Activated CD4-positive, CD25-positive, alpha-beta regulatory T cell treated with anti-CD3 and anti-CD28 coated beads, Interleukin-2, amount 50 U/mL, for 72 hours (primary cell): ENCODE measurements at places on chromosomes 5 and 9.

DNA sequence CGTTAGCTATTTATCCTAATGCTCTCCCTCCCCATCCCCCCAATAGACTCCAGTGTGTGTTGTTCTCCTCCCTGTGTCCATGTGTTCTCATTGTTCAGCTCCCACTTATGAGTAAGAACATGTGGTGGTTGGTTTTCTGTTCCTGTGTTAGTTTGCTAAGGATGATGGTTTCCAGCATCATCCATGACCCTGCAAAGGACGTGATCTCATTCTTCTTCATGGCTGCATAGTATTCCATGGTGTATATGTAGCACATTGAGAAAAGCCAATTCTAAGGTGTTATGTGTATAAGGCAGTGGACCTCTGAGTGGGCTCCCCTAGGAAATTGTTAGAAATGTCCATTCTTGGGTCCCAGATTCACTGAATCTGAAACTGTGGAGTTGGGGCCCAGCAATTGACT is 103.1 kb upstream of the MYO10 start:
- no peak for DNase-seq

DNA sequence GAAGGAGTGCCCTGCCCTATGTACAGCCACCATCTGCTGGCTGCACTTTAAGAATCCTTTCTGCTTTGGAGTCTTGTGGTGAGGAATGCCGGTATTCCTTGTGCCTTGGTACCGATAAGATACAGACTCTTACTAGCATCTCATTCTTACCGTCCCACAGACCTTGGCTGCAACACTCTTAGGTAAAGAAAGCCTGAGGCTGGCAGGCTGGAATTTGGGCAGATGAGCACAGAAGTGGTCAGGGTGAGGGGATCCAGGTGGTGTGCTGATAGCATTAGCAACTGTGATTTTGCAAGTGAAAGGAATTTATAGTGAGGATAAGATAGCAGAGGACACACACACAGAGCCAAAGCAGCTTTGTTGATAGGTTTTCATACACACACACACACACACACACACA is 198.1 kb downstream of the ENC1 start:
- DNase-seq = no peak

- DNase-seq = no peak
Measured at GRCh38 chr5:112124788-112125187, 294.3 kb downstream of the EPB41L4A start.

- no peak for DNase-seq
Measured at GRCh38 chr5:138900281-138900965, 25.3 kb upstream of the LRRTM2 start.

DNA sequence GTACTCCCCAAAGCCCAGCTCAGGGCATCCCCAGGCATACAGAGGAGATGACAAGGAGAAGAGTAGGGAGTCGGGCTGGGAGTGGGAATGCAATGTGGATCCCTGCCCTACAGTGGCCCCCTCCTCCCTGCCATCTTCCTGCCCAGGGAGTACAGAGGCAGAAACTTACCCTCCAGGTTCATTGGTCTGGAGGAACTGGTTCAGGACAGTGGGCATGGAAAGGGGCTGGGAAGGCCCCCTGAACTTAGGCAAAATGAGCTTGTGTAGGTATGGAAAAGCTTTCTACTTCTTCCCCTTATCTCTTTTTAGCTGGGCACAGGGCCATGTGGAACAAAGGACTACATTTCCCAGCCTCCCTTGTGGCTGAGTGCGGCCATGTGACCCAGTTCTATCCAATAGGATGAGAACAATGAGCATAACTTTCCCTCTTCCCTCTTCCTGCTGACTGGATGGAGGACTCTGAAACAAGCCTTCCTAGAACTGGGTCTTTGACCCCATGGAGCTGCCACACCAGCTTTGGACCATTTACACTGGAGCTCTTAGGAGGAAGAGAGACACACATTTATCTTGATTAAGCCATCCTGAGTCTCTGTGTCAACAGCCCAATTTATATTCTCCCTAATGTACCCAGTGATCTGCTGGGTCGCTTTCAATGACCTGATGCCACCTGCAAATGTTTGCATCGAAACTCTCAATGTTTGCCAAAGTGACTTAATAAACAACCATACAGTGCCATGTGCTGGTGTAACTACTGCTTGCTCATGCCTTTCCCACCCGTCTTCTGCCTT is 25.0 kb upstream of the HMCN2 start:
- no peak for DNase-seq

DNA sequence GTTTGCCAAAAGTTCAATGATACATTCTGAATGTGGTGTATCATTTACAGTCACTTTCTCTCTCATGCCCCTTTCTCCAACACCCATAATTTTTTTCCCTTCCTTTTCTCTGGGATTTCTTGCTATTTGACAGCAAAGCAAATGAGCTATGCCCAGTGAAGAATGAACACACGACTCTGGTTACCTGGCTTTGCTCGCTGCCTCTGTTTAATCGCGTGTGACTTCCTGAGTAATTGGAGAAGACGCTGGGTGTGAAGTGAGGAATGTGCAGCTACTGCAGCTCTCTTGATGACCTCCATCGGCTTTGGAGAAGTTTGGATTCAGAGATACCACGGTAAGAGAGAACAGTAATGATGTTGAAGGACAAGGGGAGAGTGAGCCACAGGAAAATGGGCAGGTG is 651.8 kb downstream of the KIF4B start:
- DNase-seq = no peak

DNA sequence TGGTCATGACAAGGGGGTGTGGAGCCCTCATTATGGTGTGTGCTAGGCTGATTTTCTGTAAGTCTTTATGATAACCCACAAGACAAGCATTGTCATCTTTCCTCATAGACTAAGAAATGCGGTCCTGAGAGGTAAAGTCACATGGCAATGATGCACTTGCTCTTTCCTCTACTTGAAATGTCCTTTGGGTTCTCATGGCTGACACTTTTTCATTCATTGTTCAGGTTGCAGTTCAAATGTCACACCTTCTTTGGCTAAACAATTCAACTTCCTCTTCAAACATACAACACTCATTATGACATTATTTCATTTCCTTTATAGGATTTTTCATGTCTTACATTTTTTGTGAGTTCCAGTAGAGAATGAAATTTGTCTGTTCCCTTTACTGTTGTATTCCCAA is 323.6 kb upstream of the PRR16 start:
- no peak for DNase-seq

GRCh38 chr5:4905674-4906520 is 234.2 kb upstream of the ADAMTS16 start:
- DNase-seq = no peak

DNA sequence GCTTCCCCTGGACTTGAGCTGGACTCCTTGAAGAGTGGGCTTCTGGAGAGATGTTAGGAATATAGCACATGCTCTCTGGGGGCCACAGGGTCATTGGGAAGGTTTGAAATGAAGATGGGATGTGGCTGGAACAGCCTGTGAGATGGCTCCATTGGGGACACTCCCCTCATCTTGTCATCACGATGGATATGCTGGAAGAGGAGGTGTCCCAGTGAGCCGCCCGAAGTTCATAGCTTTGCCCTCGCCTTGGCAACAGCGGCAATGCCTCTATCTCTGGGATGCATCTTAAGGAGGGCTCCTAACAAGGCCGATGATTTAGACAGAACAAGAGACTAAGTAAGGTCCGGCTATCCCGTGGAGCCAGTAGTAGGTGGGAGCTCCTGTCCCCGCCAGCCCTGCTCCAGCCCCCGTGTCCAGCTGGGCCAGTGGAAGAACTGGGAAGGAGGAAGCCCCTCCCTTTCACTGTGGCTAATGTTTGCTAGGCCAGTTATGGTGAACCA is 23.9 kb downstream of the AMBP start:
- DNase-seq = no peak

DNA sequence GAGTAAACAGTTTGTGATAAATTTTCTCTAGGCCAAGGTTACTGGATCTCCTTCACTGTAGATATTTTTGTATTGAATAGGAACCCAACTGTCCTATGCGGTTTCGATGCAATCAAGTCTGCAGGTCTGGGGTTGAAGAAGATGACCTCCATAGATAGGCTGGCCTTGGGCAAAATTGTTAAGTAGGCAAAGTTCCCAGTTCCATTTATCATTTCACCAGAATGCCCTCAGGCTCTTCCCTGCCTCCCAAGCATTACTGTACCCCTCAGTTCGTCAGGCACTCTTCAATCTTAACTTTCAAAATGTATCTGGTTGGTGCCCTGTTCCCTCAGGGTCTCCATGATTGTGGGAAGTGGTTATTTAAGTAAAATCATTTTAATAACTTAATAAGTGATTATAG is 1802.9 kb upstream of the WWC1 start:
- no peak for DNase-seq

GRCh38 chr5:109945097-109945678 is 255.5 kb downstream of the MAN2A1 start:
- DNase-seq = no peak

DNA sequence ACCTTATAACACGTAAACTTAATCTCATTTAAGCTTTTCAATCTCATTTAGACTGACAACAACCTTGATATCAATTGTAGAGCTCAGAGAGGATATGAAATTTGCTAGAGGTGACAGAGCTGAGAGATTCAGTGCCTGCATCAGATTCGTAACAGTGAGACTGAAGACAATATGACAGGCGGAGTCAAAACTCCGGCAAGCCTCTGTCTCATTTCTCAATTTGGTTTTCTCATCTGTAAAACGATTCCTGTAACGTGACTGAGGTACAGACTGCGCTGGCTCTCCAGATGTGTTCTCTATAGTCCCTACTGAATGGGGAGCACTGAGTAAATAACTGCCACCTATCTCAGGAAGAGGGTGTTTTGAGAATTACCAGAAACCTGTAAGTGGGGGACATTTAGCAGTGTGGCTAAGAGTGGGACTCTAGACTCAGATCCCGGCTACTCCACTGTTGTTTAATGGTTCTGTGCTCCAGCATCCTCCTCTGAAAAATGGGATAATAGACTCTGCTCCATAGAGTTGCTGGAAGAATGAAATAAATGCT is 3.0 kb upstream of the MCIDAS start:
- DNase-seq = no peak

DNA sequence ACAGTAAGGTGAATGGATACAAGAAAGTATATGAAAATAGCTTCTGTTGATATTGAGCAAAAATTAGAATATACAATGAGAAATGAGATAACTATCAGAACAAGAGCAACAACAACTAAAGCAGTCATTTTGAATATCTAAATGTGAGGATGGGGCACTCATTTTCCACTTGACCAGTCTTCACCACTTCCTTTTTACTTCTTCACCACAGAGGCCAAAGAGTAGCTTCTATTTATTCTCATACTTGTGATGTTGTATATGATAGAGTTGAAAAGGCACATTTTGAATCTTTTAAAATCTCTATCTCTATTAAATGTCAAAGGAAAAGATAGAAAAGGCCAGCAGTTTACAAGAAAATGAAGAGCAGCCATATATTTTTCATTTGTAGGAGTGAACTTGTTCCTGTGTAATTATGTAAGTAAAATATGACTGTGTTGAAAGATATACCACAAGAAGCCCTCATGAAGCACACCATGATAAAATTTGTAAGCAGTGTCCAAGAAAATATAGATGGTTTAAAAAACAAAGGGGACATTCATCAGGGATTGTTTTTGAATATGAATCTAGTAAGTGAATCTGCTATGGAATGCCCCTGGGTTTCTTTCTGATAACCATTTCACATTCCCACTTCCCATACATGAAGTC is 39.2 kb downstream of the ADAMTS19 start:
- DNase-seq = no peak

DNA sequence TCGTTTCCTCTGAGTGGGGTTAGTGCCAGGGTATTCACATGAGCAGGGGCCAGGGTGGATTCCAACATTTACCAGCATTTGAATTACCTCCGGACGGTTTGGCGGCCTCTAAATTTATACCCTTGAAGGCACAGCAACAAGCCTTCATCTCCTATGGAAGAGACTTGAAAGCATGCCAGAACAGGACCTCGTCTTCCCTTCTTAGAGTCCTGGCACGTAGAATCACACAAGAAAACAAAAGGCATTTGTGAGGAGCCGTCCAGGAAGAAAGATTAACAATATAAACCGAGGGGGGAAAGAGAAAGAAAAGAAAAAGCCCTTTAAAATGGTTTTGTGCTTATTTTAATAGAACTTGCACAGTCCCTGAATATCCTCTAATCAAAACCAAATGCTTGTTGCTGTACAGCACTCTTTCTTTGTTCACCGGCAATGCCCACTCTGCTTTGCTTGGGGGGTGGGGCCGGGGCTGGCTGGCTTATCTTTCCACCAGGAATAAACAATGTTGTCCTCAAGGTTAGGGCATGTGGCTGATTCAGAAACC is 575.8 kb upstream of the ZNF462 start:
- no peak for DNase-seq

DNA sequence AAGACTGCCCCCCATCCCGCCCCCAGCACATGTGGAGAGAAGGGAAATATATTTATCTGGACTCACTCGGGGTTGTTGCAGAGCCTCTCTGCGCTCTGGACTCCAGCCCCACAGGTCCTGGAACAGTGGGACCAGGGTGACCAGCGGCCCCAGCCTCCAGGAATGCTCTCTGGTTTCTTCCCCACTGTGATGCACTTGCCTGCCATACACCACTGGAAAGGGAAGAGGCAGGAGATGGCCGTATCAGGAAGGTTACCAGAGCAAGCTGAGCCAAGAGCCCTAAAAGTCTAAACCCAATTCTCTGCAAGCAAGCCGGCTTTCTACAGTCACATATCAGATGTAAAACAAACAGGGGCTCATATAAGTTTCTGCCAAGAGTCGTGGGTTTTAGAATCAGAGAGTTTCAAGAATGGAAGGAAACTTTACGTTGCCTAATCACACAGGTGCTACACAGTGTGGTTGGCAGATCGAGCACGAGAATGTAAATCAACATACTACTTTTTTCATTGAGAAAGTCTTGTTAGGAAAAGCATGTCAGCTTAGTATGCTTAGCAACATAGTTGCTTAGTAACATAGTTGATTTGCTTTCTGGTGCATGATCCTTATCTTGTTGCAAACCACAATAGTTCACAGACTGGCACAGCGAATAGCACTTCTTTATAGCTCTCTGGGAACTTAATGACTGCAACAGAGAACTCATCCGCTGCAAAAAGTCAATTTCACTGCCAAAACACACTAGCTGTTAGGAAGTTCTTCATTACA is 201.2 kb downstream of the TARS1 start:
- DNase-seq = no peak

DNA sequence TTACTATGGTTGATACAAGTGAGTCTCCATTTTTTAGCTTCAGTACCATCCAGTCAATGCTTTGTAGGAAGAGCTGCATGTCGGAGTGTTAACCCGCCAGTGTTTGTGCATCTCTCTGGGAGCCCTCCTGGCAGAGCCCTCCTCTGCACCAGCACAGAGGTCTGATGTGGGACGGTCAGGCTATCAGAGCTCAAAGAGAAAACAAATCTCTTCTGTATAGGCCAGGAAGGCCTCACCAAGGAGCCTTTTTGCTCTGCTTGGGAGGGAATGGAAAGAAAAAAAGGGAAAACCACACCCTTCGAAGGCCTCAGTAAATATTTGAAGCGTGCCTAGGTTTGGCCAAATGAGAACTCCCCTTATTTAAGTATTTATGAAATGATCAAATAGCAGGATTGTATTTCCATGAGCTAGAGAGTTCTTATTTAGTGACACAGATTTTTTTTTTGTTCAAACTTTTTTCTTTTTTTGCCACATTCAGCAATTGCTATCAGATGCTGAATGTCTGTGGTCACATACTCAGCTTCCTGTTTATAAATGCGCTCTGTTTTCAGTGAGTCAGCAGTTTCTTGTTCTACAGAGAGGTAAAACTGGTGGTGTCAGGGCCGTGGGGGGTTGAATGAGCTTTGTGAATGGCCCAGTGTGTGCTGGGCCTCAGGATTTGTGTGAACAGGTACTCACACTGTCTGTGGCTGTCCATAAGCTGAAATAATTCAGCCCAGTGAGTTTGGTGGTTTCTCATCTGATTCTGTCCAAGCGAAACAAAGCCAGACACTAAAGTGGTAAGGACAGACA is 226.6 kb downstream of the SNX18 start:
- no peak for DNase-seq
